ENCODE measurements at places on chromosomes 7 and 10.

GRCh38 chr7:55140221-55140940 is 121.6 kb downstream of the EGFR start:
- no peak for DNase-seq

- DNase-seq, result no peak
Measured at GRCh38 chr7:134902058-134902457, 84.2 kb upstream of the AGBL3 start.

- DNase-seq, result no peak
Measured at GRCh38 chr10:60919551-60919950, 24.4 kb downstream of the RHOBTB1 start.

GRCh38 chr7:128104108-128104742 is 73.0 kb upstream of the LRRC4 start:
- no peak for DNase-seq

Data from NCI-H187 treated with DMSO at 0.1 percent for 48 hours (cell line).